M059J (cell line): ENCODE measurements at places on chromosomes 12 and 14. TPM values are rescaled to one million over a fixed set of nuclear protein-coding genes. Genes with fewer than 3 reads are reported as not detected.

The CFAP54 gene
- total RNA-seq, result 0.57 and 1.8 TPM in 2 replicates

The TESPA1 gene
- total RNA-seq, result 1.5 and 2.1 TPM in 2 replicates

The MGAT4C gene
- not detected in 2 replicates for total RNA-seq

The ETV6 gene
- total RNA-seq, result 4.7 and 11.5 TPM in 2 replicates

- no peak for DNase-seq
Observed at GRCh38 chr14:106662936-106663550, 1136.7 kb downstream of the TMEM121 start.

GRCh38 chr14:31781578-31781977 is 220.4 kb downstream of the NUBPL start:
- peak; percentile 16 for DNase-seq

The HOXC4 gene
- total RNA-seq, result 1.9 and 4.3 TPM in 2 replicates

DNA sequence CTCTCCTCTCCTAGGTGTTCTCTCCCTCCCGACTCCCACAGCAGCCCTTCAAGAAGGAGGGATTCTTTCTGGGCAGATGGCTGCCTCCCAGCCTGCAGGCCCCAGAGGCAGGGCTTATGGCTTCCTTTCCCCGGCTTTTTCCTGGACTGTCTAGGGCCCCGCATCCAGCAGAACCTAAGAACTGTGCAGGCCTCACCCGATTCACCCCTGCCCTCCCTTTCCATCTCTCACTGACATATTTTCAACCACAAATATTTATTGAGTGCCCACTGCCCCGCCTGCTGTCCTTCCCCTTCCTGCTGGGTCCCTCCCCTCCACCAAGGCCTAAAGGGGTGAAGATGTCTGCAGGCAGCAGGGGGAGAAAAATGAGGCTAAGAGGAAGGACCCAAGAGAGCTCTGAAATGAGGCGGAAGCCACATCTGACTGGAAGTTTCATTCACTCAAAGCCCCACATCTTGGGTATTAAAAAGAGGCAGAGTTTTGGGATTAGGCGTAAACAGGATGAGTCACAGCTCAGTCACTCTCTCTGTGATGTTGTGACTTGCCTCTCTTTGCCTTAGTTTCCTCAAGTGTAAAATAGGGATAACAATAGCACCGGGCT is 2.9 kb downstream of the SCNN1A start:
- DNase-seq, result peak; percentile 97

The KLHL33 gene
- total RNA-seq, result not detected in 2 replicates

The LMNTD1 gene
- total RNA-seq, result 0.32 and 2.2 TPM in 2 replicates

- no peak for DNase-seq
Observed at GRCh38 chr12:18290386-18290785, 29.1 kb downstream of the PIK3C2G start.

GRCh38 chr12:129903092-129903945 is 506 bp downstream of the TMEM132D start:
- DNase-seq, result no peak

The WIF1 gene
- total RNA-seq, result 0.07 TPM in 1 of 2 replicates, not detected in the other

- DNase-seq, result no peak
Observed at GRCh38 chr12:91639327-91639726, 456.7 kb upstream of the DCN start.

GRCh38 chr12:111270774-111271173 is 98.1 kb downstream of the PHETA1 start:
- peak; percentile 63 for DNase-seq

DNA sequence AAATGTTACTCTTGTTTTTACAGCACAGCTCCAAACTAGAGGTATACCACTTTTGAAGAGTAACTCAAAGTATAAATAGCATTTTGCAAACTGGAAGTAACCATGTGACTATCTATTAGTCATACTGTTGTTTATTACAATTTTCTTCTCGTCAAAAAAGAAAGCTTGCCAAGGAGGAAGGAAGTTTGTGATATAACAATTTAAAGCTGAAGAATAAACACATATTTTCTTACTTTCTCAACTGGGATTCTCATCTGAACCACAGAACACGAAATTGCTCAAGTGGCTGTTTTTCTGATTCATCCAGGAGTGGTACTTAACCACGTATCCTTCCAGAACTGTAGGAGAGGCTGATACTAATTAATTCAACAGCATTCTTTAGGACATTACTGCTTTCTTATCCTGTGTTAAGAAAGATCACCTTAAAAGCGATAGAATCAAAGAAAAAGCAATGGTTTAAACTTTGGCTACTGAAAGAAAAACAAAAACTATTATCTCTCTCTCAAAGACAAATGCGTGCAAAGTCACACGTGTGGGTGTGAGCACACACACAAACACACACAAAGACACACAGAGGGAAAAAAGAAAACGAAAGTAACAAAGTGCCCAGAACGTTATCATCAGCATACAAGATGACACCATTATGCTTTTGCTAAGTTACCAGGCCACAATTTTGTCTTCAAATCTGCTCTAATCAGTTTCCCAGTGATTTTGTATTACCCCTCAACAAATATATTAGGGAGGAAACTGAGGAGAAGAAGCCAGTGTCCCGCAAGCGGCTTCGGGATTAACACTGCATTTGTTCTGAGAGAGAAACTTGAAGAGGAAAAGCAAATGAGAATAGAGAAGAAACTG is at the start of gene CLEC2B:
TSS of gene CLEC2B (minus strand) at position 48 of the 855 bp plus-strand sequence.
- DNase-seq, result peak; percentile 91

DNA sequence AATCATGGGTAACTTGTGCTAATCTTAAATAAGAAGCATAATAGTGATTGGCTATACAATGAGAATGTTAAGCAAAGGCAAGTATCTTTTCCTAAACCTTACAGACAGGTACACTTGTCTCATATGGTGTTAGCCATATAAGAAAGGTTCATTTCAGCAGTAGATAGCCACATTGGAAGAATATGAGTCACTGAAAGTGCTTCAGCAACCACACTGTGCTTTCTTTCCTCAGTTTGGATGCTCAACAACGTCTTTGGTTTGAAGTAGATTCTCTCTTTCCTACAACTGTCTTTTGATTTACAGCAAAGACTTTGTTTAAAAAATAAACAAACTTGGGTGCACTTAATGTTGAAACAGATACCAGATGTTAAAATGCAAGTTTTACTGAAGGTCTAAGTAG is 8.9 kb downstream of the DDHD1 start:
- DNase-seq, result peak; percentile 7

GRCh38 chr14:73763396-73763795 is 49.2 kb upstream of the PNMA1 start:
- no peak for DNase-seq

The RAD51AP1 gene
- 63.4 and 66.7 TPM in 2 replicates for total RNA-seq

DNA sequence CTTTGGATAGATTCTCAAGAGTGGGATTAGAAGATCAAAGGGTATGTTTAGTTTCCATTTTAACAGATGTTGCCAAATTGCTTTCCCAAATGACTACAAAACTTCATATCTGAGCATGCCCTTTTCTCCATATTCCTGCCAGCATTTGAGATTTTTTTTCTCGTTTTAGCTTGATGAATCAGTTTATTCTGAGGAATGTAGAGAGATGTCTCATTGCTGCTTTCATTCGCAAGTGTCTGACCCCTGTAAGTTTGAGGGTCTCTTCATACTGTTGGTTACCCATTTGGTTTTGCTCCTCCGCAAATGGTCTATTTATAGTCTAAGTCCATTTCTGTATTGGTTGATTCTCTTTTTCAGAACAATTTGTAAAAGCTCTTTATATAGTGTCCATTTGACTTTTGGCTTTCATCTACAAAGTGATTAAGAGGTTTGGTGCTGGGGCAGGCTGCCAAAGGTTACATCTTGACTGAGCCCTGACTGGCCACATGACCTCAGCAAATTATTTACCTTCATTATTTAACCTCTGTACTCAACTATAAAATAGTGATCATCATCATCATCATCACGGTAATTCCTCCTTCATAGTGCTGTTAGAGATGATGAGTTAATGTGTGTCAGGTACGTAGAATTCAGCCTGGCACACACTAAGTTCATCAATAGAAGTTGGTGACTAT is 33.6 kb downstream of the HCAR2 start:
- DNase-seq, result peak; percentile 68

DNA sequence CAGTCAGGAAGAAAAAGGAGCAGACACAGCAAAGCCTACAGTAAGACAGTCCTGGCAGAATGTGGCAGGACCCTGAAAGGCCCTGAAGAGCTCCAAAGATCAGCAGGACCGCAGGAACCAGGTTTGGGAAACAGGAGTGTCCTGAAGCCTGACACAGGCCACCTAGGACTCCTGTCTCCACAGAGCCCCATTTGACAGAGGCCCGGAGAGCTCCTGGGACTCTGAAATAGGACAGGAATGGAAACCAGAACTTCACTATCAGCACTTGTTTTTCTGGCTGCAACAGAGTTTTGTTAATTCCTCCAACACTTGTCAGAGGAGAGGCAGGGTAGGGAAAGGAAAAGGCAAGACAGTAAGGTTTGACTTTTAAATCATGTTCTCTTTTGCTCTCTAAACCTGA is 12.9 kb downstream of the STXBP6 start:
- no peak for DNase-seq

- no peak for DNase-seq
Observed at GRCh38 chr12:8722286-8722800, 24.6 kb downstream of the RIMKLB start.

The C12orf60 gene
- total RNA-seq, result 0.69 and 2.0 TPM in 2 replicates

The IRAK3 gene
- total RNA-seq, result 0.02 and 0.05 TPM in 2 replicates

The CLEC9A gene
- total RNA-seq, result 0.07 TPM in 1 of 2 replicates, not detected in the other

The ACOT6 gene
- not detected in 2 replicates for total RNA-seq

The LRP6 gene
- total RNA-seq, result 8.1 and 13.0 TPM in 2 replicates

The RNFT2 gene
- 2.1 and 5.7 TPM in 2 replicates for total RNA-seq

The TSPAN8 gene
- 0.64 TPM in 1 of 2 replicates, not detected in the other for total RNA-seq

GRCh38 chr12:63805704-63806672 is 26.3 kb downstream of the RXYLT1 start:
- no peak for DNase-seq

DNA sequence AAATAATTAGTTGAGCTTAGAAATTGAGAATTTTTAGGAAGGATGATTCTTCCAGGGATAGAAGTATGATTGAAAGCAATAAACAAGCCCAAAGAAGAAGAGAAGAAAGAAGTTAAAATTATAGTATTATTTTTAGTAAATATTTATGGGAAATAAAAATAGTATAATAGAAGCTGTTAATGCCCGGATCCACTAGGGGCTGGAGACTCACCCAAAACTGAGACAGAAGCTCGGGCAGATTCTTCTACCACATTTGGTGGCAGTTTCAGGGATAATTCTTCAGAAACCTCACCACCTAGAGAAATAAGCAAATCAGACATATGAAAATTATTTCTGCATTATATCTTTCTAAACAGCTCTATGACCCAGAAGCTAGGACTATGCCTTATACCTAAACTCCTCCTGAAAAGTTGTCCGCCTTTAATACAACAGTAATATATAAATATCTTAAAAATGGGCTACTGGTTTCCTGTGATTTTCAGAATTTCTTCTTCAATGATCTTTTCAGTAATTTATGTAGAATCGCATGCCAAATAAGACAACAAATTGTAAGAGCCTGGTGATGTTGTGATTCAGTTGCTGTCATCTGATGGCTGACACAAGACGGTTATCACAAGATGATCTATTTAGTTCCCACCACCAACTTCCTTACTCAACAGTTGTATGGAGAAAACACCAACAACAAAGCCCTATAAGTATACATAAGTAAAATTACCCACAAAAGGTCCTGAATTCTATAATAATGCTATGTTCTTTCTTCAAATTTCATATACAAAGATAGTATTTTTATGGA is 35.6 kb downstream of the A2M start:
- no peak for DNase-seq

DNA sequence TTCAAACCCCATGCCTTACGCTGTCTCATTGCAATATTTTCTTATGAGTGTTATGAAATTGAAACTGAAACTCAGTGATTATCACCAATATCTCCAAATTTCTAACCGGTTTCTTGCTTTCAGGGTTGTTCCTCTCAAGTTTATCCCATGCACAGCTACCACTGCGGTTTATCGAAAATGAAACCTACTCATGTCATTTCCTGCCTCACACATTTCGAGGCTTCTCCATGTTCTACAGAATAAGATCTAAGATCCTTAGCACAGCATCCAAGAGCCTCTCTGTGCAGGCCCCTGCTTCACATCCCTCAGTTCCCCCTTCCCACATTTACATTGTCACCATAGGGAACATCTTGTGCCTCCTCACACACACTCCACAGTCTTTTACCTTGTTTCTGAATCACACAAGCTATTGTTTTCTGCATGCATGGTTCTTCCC is 45.5 kb upstream of the FAR2 start:
- peak; percentile 24 for DNase-seq

GRCh38 chr12:107492393-107493134 is 193.0 kb upstream of the PWP1 start:
- no peak for DNase-seq

DNA sequence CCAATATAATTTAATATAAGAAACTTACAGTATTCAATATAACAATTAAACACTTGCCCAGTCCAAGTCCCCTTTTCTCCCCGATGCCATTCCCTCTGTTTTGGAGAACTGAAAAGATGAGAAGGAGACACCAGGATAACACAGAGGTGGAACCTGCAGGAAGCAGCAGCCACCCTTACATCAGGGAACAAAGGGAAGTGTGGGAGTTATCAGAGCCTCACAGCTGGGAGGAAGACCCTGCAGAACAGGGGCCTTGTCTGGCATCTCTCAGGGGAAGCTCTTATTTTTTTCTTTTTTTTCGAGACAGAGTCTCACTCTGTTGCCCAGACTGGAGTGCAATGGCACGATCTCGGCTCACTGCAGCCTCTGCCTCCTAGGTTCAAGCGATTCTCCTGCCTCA is 52.6 kb downstream of the CALM1 start:
- no peak for DNase-seq

- no peak for DNase-seq
Observed at GRCh38 chr14:23610090-23610814, 25.9 kb upstream of the DHRS2 start.

The CIDEB gene
- total RNA-seq, result not detected in 2 replicates
